ENCODE measurements at places on chromosomes 2 and 18.

- DNase-seq: no peak
Observed at GRCh38 chr2:238162846-238163441, 4.2 kb downstream of the ERFE start.

- DNase-seq: peak; percentile 80
Observed at GRCh38 chr2:42101206-42102023, 53.6 kb downstream of the PKDCC start.

- no peak for DNase-seq
Observed at GRCh38 chr2:180849851-180850250, 130.6 kb upstream of the UBE2E3 start.

DNA sequence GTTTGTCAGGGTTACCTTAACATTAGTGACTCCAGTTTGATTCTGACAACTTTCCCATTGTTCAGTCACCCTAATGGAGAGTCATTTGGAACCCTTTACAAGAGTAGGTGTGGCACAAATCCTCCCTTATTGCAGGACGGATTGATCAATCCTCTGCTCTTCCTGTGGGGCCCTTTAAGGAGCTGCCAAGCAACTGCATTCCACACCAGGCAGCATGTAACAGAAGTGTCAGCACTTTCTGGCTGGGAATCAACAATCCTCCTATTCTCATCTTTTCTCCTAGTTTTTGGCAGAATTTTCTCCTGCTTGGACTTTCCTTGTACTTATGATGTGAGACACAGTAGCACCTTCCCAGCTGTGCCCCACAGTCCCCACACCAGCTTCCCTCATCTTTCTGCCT, 177.8 kb downstream of the ST6GAL2 start:
- no peak for DNase-seq

DNA sequence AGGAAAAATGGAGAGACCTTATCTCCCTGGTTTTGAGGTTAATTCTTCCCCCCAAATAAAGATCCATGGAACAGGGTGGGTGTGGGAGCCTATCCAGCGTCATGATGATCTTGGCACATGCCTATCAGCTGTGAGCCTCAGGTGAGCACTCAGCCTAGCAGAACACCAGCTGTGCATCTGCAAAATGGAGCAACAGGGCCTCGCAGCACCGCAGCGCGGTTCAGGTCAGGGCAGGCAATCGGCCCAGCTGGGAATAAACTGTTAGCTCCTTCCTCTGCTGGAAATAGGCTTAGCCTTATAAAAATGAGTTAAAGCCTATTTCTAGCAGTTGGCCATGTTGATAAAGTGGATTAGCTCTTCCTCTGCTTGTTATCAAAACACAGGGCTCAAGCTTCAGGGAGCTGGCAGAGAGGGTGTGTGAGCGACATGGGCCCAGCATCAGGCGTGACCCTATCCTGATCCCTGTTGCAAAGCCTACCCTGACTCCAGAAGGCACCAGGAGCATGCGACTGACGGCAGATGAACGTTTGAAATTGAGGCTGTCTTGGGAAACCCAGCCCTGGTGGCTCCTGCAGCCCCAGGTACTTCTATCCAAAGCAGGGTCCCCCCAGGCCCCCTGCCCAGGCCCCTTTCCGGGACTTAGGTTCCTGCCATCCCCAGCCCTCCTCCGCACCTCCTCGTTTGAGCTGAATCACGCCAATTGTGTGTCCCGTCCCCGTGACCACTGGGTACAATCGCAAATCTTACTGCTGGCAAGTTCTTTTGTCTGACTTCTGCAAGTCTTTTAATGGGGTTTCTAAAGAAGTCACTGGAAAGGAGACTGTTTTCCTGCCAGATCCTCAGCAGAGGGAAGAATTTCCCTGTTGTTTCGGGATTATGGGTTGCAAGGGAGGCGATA, 35.4 kb downstream of the ARHGEF4 start:
- peak; percentile 43 for DNase-seq

- DNase-seq: peak; percentile 48
Observed at GRCh38 chr2:240226672-240227537, 86.4 kb upstream of the OTOS start.

GRCh38 chr18:53241161-53241560, 901.2 kb downstream of the DCC start:
- no peak for DNase-seq

DNA sequence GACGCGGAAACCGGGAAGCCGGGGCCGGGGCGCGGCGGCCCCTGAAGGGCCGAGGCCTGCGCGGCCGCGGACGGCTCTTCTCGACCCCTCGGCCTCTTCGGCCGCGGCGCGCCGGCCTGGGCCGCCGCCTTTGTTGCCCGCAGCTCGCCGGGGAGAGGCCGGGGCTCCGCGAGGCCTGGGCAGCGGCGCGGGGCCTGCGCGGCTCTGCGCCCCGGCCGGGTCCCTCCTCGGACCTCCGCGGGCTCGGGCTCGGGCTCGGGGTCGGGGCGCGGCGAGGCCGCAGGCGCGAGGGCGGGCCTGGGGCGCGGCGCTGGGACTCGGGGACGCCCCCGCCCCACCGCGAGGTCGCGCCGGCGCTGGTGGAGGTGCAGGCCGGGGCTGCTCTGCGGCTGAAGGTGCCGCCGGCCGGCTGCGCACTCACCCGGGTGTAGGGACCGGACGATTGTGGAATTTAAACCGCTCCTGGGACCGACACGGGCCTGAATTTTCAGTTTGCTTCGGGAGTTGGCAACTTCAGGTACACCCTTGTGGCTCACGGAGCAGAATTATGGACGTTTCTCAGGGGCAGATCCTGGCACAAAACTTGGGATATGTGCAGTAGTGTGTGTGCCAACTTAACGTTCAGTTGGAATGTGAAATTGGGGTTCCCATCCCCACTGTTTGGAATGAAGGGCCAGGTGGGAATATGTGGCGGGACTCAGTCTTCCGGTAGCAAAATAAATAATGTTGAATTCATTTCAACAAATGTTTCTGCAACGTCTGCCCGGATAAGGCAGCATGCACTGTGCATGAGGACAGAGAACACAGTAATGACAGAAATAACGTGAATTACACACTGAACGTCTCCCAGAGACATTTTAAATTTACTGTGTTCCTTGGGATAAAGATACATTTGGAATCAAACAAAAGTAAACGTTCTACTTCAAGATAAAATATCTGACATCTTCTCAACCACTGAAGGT, 787 bp downstream of the SOCS6 start:
- DNase-seq: no peak

DNA sequence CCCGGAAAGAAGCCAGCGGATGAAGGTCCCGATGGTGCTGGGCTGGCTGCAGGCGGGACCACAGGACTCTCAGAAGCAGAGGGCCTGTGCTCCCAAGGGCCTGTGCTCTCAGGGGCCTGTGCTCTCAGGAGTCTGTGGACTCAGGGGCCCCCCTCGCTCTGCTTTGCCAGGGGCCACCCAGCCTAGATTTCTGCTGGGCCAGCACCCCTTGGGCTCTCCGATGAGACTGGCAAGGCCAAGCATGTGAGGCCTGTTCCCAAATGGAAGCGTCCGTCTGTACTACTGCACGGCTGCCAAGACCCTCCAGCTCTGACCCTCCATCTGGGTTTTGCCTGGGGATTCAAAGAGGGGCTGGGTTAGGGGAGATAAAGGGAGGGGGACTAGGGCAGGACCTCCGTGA, 54.6 kb downstream of the SH3BP4 start:
- DNase-seq: no peak

GRCh38 chr2:12819721-12820120, 103.0 kb downstream of the TRIB2 start:
- no peak for DNase-seq

DNA sequence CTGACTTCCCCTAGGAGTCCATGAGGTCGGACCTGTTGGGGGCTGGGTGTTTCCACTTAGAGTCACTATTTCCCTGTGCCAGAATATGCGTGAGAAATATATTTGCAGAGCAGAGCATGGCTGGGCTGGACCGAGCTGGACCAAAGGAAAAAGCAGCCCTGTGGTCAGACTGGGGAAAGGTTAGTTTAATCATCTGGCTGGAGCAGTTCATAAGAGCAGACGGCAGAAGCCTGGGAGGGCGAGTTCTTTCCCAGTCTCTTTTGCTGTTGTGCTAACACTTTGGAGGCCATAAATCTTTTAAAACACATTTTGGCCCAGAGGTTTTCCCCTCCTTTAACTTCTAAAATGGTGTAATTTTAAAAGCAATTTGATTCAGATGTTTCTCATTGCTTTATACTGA, 66.5 kb downstream of the GLI2 start:
- DNase-seq: no peak

DNA sequence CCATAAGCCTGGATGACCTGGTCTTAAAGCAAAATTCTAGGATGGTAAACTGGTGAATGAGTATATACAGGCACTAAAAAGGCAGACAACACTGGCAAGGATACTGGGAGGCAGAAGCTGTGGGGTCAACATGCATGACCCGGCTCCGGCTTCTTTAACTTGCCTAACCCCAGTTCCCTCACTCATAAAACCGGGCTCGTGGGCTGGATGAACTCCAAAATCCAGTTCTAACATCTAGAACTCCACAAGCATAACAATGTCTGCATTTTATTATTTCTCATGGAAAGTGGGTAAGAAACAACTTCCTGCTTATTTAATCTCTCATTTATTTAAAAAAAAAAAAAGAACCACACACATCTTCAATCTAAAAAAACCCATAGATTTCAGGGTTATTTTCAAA, 57.3 kb downstream of the FARSB start:
- DNase-seq: no peak

DNA sequence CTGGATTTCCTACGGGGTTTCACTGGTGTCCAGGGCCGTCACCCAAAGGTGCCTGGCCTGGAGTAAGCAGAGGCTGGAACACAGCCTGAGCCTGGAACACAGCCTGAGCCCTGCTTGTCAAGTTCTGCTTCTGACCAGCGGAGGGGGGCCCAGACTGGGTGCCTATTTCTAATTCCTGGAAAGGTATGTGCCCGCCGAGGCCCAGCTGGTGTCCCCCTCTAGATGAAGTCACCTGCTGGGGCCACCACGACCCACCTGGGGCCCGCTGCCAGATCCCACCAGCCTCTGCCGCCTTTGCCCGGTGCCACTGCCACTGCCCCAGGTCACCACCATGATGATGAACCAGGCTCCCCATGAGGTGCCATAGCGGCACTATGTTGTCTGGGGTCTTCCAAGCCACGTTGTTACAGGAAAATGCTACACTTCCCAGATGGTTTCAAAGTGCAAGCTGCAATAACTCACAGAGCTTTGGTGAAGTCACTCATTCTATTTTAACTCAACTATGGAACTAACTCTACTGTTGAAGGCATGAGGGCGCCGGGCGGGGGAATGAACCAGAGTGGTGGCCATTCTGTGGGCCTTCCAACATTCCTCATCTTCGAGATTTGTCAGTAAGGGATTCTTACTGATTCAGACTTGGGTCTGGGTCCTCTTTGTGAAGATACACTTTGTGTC, 40.9 kb upstream of the LAPTM4A start:
- no peak for DNase-seq

GRCh38 chr2:223095207-223095606, 43.2 kb downstream of the KCNE4 start:
- no peak for DNase-seq

DNA sequence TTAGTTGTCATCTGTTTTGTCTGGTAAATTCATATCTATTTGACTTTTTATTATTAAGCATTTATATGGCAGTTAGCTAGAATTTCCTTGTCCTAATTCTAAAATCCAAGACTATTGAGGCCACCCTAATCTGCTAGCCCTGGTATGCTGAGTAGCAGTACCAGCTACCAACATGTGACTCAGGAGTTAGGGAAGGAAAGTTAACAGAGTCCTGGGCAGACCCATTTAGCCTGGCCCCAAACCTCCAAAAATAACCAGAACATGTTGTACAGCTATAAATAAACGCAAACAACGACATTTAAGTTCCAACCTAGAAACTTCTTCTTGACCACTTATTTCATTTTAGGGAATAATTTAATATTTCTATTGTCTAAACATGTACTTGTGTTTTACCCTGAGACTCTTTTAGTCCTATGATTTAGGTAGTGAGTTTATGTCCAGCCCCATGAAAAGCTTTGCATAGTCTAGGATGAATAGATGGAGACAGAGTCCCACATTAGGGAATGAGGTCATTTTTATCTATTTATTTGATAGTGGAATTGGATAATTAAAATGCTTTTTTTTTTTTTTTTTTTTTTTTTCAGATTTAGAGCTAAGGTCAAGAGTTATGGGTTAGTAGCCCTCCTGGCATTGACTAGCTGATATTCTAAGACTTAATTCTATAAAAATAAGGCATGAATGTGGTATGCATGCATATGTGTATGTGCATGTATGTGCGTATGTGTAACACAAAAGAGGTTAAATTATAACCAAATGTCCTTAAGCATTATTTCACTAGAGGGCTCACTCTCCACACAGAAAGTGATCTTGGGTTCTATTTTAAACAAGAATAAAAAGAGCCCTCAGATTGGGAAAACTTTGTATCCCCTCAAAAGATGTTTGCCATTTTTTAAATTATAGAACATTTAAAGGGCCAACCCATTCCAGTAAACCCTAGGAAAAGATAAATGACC, 160.1 kb upstream of the MAPRE2 start:
- no peak for DNase-seq

GRCh38 chr2:71545572-71546274, 92.4 kb downstream of the DYSF start:
- no peak for DNase-seq

GRCh38 chr2:232941912-232942594, 71.0 kb downstream of the NGEF start:
- no peak for DNase-seq

- no peak for DNase-seq
Observed at GRCh38 chr2:40394597-40394996, 57.3 kb downstream of the SLC8A1 start.

DNA sequence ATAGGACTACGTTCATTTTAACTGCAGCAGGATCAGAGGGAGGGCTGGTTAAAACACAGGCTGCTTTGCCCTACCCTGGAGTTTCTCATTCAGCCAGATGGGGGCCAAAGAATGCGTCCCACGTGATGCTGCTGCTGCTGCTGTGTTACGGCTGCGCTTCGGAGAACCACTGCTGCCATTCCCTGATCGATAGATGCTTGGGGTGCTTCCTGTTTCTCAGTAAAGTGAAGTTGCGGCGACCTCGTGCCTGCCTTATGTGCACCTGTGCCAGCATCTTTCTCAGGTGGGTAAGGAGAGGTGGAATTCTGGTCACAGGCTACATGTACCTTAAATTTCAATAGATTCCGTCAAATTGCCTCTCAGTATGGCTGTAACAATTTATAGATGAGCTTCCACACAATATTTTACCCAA, 24.7 kb upstream of the TOGARAM2 start:
- DNase-seq: no peak

DNA sequence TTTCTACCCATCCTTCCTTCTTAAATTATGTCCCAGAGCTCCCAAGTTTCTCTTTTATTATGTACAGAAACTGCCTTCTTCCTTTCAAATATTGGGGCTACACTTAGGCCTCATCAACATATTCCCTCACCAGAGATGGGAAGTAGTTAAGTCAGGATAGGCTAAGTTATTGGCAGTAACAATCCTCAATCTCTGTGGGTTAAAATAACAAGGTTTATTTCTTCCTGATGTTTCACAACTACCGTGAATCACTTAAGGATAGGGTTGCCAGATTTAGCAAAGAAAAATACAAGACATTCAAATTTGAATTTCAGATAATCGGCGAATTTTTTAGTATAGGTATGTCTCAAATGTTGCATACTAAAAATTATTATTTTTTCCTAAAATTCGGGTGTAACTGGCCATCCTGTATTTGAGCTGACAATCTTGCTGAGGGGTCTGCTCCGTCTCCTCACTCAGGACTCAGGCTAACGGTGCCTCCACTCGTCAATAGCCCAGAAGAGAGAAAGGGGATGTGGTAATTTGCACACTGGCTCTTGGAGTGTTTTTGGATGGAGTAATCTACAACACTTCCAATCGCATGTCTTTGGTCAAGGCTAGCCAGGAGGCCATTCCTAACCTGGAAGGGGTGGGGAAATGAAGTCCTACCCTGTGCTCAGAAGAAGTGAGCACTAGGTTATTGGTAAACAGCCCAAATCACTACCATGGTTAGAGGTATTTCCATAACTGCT, 91.7 kb downstream of the ACTR3 start:
- DNase-seq: no peak

- DNase-seq: no peak
Observed at GRCh38 chr2:219230059-219230540, 494 bp downstream of the ANKZF1 start.
